ENCODE measurements at places on chromosomes 2 and 18.

GRCh38 chr18:59704146-59704545, 6.9 kb upstream of the CCBE1 start:
- no peak for DNase-seq

GRCh38 chr18:29712785-29713184, 1329.8 kb downstream of the DSC3 start:
- no peak for DNase-seq

DNA sequence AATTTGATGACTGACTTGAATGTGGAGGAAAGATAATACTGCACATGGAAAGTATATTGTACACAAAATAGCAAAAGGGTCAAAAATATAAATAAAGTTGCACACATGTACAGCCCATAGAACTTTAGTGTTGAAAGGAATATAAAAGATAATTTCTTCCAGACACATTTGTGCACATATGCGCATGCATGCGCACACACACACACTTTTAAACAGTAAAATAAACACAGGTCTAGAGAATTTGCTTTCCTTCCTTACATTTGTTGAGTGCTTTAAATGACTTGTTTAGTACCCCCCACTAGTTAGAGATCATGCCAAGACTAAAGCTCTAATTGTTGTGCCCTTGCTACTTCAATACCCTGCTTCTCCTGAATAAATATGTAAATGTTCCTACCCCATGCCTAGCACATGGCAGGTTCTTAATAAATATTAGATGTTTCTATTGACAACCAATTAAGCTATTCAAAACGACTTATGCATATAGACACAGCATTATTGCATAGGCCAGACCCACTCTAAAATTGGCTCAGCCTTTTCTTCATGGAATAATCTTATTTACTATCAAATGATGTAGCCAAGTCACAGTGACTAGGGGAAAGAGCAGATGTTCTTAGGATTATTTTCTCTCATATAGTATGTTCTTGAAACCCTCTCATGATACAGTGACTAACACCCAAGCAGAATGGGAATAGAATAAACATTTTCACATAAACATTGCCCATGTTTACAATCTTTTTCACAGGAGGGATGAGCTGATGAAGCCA, 165.5 kb upstream of the ACVR2A start:
- DNase-seq = no peak

DNA sequence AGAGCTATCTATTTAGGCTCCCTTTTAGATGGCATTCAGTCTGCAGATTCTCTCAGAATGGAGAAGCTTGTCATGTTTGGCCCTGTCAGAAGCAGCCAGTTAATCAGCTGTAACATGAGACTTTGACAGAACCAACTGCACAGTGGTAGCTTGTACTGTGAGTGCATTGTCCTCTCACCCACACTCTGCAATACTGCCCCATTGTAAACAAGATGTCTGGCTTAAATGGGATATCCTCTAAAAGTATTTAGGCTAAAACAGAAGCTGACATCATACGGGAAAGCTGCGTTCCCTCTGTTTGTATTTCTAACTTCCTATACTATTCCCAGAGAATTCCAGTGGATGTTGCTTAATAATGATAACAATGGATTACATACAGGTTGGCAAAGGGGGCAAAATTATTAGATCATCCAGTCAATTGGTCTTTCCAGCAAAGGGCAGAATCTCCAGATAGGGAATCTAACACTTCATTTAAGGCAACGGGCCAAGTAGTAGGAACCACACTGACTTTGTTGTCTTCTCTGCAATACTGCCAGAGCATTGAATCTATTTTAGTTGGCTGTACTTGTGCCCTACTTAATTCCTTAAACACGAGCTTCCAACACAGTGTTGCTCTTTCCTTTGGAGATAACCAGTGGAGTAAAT, 15.4 kb upstream of the STAT4 start:
- DNase-seq = no peak

Measured in 8988T (cell line).